ENCODE measurements at places on chromosomes 3 and 15.

- DNase-seq: no peak
Observed at GRCh38 chr3:194056731-194057415, 79.1 kb upstream of the HES1 start.

- DNase-seq: no peak
Observed at GRCh38 chr3:172159962-172160538, 120.7 kb downstream of the FNDC3B start.

GRCh38 chr3:12224181-12225147 is 64.4 kb upstream of the PPARG start:
- DNase-seq: no peak

DNA sequence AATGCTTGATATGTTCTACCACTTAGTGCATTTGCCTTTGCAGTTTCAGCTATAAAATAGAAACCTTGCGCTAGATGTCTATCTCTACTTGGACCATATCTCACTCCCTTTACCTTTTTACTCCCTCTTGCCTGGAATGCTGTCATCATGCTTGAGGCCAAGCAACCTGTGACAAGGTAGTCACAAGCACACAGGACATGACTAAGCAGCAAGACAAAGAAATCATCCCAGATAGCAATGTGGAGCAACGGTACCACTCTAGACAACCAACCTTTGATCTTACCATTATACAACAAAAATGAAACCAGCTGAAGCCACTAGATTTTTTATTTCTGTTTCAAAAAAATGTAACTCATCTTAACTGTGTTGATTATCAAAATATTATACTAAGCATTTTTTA is 50.5 kb upstream of the SPSB4 start:
- no peak for DNase-seq

DNA sequence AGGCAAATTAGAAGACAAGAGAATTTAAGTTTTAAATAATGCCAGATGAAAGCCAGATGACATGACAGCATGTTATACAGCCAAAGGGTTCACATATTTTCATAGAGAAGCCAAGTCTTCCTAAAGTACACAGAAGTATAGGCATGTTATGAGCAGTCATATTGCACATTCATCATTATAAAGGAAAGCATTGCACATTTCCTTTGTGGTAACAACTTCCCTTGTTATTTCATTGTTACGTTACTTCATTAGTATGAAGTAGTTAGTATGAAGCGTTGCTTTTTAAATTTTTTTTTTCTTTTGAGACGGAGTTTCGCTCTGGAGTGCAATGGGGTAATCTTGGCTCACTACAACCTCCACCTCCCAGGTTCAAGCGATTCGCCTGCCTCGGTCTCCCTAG is 4.6 kb upstream of the ABCC5 start:
- no peak for DNase-seq

Measured in D341Med (cell line).